ENCODE measurements at places on chromosomes 11 and 22.
A peak's percentile ranks its signal among the peaks of the same experiment; 100 is the strongest.

- DNase-seq: no peak
Measured at GRCh38 chr11:96472085-96472484, 82.3 kb downstream of the JRKL start.

GRCh38 chr11:106381895-106382294, 304.4 kb downstream of the AASDHPPT start:
- DNase-seq: no peak

- DNase-seq: no peak
Measured at GRCh38 chr11:120285256-120285655, 39.8 kb upstream of the TLCD5 start.

DNA sequence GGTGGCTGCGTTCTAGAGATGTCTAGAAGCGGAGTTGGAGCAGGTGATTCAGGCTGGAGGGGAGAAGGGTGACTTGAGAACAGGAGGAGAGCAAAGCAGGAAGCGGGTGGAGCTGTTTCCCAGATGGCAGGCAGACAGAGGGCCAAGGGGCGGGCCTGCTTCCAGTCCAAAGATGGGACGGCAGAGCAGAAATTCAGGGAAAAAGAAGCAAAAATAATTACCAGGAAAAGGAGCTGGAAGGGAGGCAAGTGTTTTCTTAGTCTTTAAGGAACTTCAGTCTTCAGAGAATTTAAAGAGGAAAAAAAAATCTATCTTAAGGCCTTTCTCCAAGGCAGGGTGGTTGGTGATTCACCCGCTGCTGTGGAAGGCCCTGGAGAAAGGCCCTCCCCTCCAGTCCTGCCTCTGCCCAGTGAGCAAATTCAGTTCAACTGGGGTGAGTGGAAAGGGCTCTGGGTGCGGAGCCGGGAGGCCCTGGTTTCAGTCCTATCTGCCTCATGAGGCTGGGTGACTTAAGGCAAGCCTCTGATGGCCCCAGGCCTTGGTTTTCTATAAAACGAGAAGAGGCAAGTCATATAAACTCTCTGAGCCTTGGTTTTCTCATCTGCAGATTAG, 4.5 kb upstream of the CREB3L1 start:
- DNase-seq: no peak

- no peak for DNase-seq
Measured at GRCh38 chr11:23674866-23675265, 814.6 kb upstream of the CCDC179 start.

GRCh38 chr22:49322231-49322630, 505.4 kb downstream of the BRD1 start:
- DNase-seq: peak; percentile 18

- peak; percentile 65 for DNase-seq
Measured at GRCh38 chr11:18310800-18311340, 11.1 kb downstream of the HPS5 start.

DNA sequence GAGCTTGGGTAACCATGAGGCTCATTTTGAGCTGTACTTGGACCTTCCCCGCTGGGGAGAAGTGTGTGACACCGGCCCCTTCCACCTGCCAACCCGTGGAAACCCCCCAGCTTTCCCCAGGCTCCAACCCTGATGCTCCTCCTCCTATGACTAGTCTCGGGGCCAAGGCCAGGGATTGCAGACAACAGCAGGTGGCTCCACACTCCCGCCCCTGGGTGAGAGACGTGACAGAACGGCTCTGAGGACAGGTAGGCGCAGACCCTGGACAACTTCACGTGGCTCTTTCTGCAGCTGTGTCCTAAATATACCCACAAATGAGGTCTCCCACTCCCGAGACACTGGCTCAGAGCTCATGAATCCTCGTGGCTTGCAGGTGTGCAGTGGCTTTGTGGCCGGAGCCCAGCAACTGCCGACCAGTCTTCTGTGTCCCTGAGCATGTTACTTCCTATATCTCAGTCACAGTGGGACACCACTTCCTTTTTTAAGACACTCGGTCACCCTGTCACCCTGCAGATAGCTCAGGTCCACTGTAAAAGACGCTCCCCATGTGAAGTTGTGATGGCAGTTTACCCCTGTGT, 55.2 kb downstream of the NECTIN1 start:
- DNase-seq: peak; percentile 56

- no peak for DNase-seq
Measured at GRCh38 chr11:35118906-35119305, 20.1 kb upstream of the CD44 start.

DNA sequence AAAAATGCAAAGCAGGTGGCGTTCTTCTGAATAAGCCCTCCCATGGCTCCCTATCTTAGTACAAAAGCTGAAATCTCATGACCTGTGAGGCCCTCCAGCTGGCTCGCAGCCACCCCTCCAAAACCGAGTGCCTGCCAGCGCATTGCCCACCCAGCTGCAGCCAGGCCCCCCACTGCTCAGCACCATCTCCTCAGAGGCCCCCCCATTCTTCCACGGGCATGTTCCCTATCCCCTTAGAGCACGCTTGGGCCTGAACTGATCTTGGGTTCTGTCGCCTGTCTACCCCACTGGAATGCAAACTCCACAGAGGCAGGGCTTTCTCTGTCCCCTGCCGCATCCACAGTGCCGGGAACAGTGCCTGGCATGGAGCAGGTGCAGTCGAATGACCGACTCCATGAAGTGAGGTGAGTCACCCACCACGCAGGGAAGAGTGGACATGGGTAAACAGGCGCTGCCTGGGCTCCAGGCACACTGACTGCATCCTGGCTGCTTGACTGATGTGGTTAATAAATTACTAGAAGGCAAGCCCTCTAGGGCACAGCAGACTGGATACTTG, 11.3 kb upstream of the EFCAB6 start:
- DNase-seq: peak; percentile 88

GRCh38 chr22:33381531-33382406, 323.6 kb upstream of the SYN3 start:
- DNase-seq: no peak

GRCh38 chr22:30238136-30238535, 8.4 kb downstream of the LIF start:
- no peak for DNase-seq

- DNase-seq: no peak
Measured at GRCh38 chr11:10856689-10857458, 979 bp downstream of the ZBED5 start.

DNA sequence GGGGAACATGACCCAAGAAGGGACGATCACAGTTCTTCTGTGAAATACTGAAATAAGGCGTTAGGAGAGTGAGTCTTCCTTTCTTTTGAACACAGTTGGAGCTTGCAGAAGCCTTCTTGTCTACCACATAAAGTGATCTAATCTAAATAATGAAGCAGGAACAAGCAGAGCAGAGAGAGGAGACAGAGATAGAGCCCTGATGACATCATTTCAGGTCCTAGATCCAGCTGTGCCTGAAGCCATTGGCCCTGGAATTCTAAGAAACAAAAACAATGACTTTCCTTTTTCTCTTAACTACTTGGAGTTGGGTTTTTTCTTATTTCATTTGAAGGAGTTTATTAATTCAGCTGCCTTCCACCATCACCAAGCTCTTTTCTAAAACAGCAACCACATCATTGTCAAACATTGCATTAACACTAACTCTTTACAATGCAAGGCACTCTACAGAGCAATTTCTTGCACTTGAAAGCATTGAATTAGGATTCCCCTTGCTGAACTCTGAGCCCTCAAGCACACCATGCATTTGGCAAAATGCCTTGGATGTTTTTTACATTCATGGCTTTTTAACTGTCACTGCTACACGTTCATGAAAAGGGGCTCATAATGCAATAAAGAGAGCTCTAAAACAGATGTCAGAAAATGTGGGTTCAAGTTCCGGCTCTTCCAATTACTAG, 117.2 kb upstream of the TIMP3 start:
- DNase-seq: no peak

DNA sequence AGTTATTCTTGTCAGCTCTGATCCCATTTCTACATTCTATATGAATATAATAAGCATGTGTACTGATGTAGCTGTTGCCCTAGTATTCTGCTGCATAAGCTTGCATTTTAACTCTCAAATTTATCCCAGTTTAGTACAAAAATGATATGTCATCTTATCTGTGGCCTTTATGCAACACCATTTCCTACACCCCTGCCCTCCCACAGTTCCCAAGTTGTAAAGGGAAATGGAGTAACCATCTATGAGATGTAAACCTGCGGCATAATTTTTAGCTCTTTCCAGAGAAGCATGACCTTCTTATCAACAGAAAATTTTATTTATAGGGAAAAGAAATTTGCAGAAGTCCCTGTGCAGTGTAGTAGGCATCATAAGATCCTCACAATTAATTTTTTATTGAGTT, 18.9 kb upstream of the CARD18 start:
- DNase-seq: no peak

- DNase-seq: no peak
Measured at GRCh38 chr11:17561111-17561415, 14.0 kb downstream of the OTOG start.

GRCh38 chr11:5242933-5243815, 6.5 kb downstream of the HBG1 start:
- no peak for DNase-seq

GRCh38 chr22:17705951-17706900, 67.7 kb downstream of the BCL2L13 start:
- DNase-seq: no peak

- DNase-seq: no peak
Measured at GRCh38 chr11:34594603-34595002, 26.3 kb upstream of the EHF start.

- DNase-seq: no peak
Measured at GRCh38 chr22:19940536-19941364, 822 bp upstream of the COMT start.

- DNase-seq: no peak
Measured at GRCh38 chr11:106418791-106419190, 341.3 kb downstream of the AASDHPPT start.

DNA sequence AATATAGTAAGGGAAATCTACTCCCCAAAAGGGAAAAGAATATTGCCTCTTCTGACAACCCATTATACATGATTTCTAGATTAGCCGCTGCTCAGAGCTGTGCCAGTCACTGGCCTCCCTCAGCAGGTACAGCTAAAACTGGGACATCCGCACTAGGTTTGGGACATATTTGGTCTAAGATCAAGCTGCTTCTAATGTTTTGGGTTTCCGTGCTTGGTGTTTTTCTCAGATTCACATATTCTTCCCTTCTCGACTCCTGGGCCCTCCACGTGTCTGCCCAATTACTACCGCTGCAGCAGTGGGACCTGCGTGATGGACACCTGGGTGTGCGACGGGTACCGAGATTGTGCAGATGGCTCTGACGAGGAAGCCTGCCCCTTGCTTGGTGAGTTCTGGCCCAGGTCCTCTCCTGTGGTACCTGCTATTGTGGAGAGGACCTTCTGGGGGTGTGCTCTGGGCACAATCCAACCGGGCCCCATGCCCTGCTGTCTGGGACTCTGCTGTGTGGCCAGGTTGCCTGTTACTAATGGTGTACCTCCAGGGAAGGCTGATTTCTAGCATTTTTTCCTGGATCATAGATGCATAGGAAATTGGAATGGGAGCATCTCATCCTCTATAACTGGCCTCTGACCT, 138.1 kb upstream of the SORL1-AS1 start:
- no peak for DNase-seq

DNA sequence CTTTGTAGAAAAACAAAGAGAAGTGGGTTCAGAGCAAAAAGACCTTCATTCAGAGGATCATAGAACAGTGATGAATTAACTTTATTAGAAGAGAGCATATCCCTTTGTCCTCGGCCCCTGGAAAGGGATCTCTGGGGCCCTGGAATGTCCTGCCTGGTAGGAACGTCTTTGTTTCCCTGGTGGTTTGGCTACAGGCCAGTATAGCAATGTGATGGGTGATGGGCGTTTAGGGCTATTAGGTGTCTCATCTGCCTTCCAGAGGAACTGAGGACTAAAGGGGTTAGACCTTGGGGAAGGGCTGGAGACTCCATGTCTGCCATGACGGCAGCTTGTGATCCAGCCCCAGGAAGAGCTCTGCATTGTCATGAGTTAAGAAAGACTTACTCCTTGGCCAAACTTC, 9.1 kb downstream of the APOL4 start:
- DNase-seq: no peak

DNA sequence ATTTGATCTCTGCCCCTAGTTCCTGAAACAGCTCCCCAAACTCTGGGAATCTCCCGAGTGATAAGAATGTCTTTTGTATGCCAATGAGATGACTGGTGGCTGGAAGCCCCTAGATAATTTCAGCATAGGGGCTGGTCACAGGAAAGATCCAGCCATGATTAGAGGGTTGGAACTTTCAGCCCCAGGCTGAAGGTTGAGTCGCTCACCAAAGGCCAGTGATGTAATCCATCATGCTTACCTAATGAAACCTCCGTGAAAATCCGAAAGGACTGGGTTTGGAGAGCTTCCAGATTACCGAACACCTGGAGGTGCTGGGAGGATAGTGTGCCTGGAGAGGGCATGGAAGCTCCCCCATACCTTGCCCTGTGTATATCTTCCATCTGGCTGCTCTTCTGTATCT, 26.0 kb downstream of the LRRC32 start:
- DNase-seq: peak; percentile 18

- peak; percentile 47 for DNase-seq
Measured at GRCh38 chr11:35944503-35945136, 758 bp downstream of the LDLRAD3 start.

DNA sequence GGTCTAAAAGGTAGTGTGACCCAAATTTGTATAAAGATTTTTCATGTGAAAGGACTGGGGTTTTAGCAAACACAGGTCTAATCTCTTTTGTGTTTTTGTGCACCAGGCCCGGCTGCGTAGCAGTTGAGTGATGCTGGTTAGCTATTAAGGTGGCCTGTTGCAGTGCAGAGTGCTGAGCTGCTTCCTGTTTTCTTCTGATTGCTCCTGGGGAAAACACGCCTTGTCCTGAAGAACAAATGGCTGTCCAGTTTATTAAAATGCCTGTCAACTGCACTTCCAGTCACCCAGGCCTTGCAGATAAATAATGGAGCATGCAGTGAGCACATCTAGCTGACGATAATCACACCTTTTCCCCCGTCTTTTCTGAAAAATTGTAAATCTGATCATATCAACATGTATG, 1.8 kb downstream of the SRSF8 start:
- peak; percentile 77 for DNase-seq

DNA sequence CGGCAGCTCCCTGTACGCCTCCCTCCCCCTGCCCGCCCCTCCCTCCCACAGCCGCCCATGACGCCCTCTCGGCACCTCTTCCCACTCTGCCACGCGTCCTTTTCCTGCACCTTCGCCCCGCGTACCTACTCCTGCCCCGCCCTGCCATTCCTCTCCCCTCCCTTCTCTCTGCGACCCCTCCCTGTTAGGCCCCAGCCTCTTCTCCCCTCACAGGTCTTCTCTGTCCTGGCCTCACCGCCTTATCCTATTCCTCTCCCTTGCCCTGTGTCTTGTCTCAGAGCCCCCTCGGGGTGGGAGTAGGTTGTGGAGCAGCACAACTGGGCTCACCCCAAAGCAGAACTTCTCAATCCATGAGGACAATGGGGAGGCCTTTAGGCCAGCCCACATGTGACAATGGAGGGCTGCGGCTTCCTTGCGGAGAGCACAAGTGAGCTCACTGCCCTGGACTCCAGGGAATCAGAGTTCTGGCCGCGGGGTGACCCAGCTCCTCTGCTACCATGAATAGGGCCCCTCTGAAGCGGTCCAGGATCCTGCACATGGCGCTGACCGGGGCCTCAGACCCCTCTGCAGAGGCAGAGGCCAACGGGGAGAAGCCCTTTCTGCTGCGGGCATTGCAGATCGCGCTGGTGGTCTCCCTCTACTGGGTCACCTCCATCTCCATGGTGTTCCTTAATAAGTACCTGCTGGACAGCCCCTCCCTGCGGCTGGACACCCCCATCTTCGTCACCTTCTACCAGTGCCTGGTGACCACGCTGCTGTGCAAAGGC, 539 bp downstream of the SLC35C1 start:
- no peak for DNase-seq

GRCh38 chr11:47879259-47880158, 31.4 kb upstream of the NUP160 start:
- DNase-seq: no peak

Data from left lobe of liver (tissue), 2 donors.